ENCODE measurements at places on chromosomes 4 and X.

GRCh38 chr4:127997534-127998388 is 32.6 kb downstream of the ABHD18 start:
- DNase-seq: no peak

GRCh38 chr4:17618926-17619325 is 4.5 kb downstream of the MED28 start:
- no peak for DNase-seq

DNA sequence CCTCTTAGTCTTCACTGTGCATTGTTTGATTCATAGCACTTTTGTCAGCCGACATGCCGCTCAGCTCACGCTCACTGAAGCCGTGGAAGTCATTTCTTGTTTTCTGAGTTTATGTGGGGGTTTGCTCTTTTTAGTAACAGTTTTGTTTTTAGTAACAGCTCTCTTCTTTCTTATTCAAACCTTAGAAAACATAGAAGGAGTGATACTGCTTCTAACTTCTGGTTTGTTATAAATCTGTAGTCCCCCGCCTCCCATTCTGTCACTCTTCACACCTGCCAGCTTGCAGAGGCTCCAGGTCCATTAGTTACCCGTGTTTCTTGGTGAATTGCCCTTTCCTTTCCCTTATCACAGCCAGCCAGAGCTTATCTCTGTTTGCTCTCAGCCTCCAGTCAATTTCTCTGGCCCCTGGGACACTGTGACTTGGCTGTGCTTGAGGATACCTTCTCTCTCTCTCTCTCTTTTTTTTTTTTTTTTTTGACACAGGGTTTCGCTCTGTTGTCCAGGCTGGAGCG is 50.5 kb downstream of the GRK4 start:
- no peak for DNase-seq

DNA sequence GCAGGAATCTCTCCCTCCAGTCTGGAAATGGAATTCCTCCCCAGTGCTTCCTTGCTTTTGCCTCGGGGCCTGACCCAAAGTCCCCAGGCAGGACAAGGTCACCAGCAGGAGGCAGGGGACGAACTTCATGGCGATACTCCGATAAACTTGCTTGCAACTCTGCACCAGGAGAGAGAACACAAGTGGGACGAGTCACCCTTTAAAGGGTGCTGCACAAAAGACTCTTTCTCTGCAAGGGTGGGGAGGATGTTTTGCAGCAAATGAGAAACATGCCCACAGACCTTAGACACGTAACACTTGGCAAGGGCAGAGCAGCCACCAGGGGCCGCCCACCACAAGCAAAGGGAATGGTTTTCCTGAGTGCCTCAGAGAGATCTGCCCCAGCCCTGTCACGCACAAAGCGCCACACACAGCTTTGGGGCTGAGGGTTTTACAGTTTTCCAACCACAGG is at the start of gene FGFBP2:
TSS of gene FGFBP2 (minus strand) at position 175 of the 451 bp plus-strand sequence. CDS start at position 129, 46 bp downstream.
- no peak for DNase-seq

DNA sequence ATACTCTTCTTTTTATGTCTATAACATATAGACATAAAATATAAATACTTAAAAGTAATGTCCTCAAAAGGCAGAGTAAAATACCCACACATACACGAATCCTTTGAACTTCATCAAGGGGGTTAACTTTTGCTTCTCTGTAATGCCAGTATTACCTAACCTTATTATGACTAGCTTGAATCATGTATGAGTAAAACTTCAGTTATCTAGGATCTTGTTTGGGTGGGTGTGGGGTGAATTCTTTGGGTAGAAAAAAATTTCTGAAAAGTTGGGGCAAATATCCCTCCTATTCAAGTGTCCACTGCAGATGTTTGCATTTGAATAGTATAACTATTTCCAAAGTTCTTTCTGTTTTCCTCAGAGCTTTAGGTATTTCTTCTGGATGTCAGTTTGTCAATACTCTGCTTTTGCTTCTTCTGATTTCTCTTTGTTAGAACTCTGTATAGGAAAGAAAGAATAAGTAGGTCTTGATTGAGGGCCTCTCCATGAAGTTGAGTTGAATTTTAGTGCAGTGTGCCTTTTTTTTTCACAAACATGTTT is 173.8 kb downstream of the ADGRL3 start:
- no peak for DNase-seq

Data from amygdala (tissue), 56 donors.